Stimulated activated CD8-positive, alpha-beta memory T cell treated with anti-CD3 and anti-CD28 coated beads, Interleukin-7, amount 100 ng/mL, for 48 hours (primary cell): ENCODE measurements at places on chromosomes 5 and 9.

- no peak for DNase-seq
Measured at GRCh38 chr5:11527652-11528349, 376.4 kb downstream of the CTNND2 start.

DNA sequence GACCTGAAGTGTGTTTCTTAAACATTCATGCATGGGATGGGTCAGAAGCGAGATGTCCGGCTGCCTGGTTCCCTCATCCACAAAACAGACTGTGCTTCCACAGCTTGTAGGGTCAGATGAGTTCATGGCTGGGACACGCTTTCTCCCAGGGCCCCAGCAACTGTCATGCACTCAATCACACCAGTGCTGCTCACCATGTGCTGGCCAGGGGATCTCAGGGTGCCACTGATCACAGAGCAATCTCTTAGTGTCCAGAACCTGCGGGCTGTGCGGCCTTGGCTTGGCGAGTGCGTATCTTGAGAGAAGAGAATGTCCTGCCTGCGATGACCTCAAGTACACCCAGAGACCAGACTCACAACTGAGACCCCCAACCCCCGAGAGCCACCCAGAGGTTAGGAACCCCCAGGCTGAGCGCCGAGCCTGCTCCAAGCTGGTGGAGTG, 26.0 kb upstream of the FCN2 start:
- DNase-seq, result no peak

DNA sequence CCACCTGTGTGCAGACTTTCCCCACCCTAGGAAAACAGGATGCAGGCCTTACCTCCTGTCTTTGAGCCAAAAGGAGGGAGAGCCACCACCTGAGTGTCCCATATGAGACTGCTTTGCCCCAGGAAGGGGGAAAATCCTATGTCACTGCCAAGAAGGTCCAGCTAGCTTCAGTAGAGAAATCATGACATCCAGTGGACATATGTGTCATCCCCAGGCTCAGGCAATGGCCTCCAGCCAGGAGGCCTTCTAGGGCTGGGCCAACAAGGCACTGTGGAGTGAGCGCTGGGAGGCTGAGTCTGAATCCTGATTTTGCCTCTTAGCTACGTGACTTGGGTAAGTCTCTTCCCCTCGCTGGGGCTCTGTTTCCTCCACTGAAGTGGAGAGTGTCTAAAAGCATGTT, 60.2 kb downstream of the SMIM23 start:
- no peak for DNase-seq

DNA sequence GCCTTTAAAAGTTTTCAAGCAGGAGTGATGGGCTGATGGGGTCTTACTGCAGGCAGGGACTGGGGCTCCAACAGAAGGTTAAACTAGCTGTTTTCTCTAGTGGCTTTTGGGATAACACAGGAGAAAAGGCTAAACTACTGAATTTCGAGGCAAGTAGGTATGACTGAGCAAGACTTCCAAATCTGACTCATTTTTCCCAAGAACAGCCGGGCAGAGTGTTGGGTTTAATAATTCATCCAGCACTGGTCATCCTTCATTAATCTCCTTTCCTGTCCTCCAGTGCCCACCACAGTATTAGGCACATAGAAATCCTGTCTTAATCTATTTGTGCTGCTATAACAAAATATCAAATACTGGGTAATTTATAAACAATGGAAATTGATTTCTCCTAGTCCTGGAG, 20.5 kb downstream of the MSX2 start:
- DNase-seq, result no peak

GRCh38 chr9:85321561-85321960, 420.2 kb downstream of the AGTPBP1 start:
- no peak for DNase-seq

DNA sequence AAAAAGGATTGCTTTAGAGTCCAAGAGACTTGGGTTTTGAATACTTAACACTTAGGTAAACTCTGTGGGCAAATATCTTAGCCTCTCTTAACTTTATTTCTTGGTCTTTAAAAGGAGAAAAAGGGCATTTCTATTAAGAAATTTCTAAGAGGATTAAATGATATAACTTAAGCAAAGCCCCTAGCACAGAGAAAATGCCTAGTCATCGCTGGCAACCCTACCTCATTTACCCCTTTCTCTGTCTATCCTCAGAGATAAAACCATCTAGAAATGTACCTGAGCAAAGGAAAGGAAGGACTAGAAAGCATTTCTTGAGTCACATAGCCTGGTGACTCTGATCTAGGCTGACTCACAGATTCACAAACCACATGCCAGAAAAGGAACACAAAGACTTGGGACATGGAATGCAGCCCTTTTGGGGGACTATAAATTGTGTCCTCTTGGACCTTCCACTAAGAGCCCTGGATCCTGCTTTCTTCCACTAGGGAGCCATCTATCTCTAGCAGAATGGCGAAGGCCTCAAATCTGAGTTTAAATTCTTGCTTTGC, 120.6 kb downstream of the FOXD1 start:
- no peak for DNase-seq

DNA sequence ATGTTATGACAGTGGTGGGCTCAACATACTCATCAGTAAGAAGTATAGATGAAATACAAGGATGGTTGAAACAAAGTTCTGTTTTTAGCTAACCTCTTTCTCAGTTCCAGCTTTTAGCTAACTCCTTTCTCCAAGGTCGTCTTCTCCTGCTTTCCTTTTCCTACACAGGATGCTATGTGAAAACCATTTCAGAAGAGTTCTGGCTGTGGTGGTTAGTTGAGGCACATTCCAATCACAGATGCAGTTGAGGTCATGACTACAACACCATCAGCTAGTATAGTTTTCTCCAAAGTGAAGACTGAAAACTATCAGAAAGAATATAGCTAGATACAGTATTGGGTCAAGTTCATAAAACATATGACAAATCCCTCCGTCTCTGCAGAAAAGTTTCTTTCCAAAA, 477.7 kb upstream of the C9orf72 start:
- no peak for DNase-seq

GRCh38 chr5:73501406-73501805, 3.2 kb downstream of the BTF3 start:
- DNase-seq, result no peak

- DNase-seq, result no peak
Measured at GRCh38 chr5:58902765-58903164, 319.9 kb downstream of the RAB3C start.

- no peak for DNase-seq
Measured at GRCh38 chr5:40937075-40937474, 27.8 kb downstream of the C7 start.

GRCh38 chr5:6593148-6594016, 39.5 kb downstream of the NSUN2 start:
- no peak for DNase-seq

- DNase-seq, result no peak
Measured at GRCh38 chr5:1163366-1163765, 38.0 kb upstream of the SLC6A19 start.

DNA sequence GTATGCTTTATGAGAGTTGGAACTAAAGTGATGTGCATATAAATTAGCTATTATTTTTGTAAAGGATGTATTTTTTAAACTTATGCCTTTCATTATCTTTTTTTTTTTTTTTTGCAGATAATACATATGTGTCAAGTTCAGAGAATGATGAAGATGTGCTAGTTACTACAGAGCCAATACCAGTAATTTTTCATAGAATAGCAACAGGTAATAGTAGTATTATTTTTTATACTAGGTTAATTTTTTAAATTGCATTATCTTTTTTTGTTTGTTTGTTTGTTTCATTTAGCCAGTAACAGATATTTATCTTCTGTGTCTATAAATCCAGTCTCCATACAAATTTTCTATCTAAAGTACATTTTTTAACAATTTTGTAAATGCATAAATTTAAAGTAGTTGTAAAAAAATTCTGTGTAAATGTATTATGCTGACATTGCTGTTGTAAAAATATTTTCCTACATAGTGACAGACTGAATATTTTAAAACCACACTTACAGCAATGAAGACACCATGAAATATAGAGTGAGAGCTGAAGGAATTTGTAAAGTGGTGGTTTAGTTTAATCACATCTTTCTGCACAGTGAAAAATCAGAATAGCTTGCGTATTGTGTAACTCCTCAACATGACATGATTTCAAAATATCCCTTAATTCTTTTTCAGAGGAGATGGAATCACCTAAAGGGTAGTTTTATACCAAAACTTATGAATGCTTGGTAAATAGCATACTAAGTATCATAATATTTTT, 93.3 kb downstream of the PARP8 start:
- DNase-seq, result no peak

DNA sequence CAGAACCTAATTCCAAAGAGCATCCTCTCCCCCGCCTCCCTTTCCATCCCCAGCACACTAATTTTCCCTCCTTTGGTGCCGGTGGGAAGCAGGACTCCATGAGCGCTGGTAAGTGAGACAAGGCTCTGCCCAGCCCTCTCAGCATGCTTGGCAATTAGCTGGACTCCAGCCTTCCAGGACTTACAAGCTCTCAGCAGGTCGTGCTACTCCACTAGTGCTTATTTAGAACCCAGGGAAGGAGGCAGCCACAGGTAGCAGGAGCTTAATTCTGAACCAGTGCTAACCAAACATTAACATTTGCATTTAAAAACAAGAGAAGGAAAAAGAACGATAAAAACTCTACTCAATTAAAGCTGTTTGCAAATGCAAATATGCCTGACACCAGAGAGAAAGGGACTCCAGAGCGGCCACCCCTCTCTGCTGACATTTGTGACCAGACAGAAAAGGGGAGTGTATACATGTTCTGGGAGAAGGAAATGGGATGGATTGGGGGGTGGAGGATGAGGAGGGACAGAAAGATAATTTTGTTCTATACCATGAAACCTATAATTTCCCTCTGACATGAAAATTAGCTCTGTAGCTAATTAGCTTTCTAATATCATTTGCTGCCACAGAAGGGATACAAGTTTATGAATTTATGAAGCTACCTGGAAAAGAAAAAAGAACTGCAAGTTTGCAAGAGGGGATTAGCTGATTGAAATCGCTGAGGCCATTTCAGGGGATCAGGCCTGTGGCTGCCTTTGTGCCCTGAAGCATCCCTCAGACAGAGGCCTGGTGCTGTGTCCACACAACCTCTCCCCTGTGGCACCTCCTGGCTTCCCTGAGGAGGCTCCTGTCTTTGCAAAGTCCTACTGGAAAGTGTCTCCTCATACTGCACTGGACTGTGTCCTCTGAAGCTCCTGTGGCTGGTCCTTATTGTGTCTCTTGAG, 266.3 kb downstream of the SEC61B start:
- DNase-seq, result no peak
